ENCODE measurements at places on chromosomes 2 and 18.

DNA sequence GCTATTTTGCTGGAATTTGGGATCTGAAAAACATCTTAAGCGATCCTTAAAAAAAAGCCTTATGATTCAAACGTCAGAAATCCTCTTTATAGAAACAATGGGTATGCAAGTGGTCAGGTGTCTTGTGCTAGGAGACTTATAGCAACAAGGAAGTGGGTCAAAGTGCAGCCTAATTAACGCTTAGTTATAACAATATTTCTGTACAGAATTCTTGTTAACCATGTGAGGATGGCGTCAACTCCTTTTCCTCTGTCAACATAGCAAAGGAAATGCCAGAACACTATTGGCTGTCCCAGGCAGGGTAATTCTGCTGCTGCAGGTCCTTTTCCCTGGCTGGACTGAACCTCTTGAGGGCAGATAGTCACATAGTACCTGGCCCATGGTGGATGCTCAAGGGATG lies 189.4 kb downstream of the MSH2 start:
- DNase-seq = no peak

- peak; percentile 54 for DNase-seq
These were observed 16.5 kb downstream of the SMARCAL1 start for GRCh38 chr2:216428618-216429350.

GRCh38 chr2:180670302-180671003 lies 310.0 kb upstream of the UBE2E3 start:
- DNase-seq = no peak

DNA sequence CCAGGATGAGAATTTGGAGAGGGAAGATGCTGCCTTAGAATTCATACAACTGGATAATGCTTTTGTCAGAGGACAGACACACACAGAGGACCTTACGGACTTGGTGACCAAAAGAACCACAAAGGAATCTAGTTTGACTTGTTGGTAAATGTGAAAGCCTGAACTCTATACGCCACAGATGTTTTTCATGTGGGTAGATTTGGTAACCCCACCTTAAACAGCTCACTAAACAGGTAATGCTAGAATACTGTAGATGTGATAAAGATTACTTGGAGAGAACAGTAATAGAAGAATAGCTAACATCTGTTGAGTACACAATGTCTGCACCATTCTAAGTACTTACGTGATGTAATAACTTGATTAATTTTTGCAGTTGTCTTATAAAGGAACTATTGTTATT lies 24.1 kb downstream of the ANXA4 start:
- DNase-seq = no peak

GRCh38 chr2:119469661-119470297 lies 38.1 kb downstream of the TMEM37 start:
- no peak for DNase-seq

- DNase-seq = no peak
These were observed 285.1 kb downstream of the SS18 start for GRCh38 chr18:25805323-25805722.

GRCh38 chr18:48921305-48922225 lies 29.2 kb downstream of the SMAD7 start:
- no peak for DNase-seq

GRCh38 chr2:100186126-100186525 lies 43.7 kb upstream of the AFF3 start:
- DNase-seq = no peak

All from NCI-H2171 treated with DMSO at 0.1 percent for 48 hours (cell line).